ENCODE measurements at places on chromosomes 11 and 22. TPM values are rescaled to one million over a fixed set of nuclear protein-coding genes. Genes with fewer than 3 reads are reported as not detected.

DNA sequence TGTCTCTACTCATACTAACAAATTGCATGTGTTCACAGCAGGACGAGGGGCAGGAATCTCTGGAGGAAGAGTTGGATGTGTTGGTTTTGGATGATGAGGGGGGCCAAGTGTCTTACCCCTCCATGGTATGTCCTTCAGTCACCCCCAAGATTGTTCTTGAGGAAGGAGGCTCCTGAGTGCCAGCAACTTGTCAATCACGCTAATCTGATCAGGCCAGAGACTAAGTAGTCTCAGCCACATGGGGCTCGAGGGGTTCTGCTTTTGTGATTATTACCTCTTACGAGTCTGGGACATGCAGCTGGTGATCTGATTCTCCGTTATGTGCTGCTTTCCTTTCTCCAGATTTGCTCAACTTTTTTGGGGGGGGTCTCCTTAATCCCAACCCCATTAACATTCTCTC lies 54.3 kb downstream of the CTNND1 start:
- no peak overlapping the region for H3K27ac ChIP-seq
- H3K4me3 ChIP-seq = no peak overlapping the region
- no peak for DNase-seq
- H3K27me3 ChIP-seq = no peaks in the 10 kb centered on the region

- DNase-seq = no peak
- no peaks in the 10 kb centered on the region for H3K36me3 ChIP-seq
- peaks cover 26% of the 10 kb centered on the region for H3K27me3 ChIP-seq
- H3K27ac ChIP-seq = no peak overlapping the region
- H3K4me3 ChIP-seq = no peak overlapping the region
- no peaks in the 10 kb centered on the region for H3K4me1 ChIP-seq
These were observed 189.0 kb upstream of the BLID start for GRCh38 chr11:122304973-122305372.

DNA sequence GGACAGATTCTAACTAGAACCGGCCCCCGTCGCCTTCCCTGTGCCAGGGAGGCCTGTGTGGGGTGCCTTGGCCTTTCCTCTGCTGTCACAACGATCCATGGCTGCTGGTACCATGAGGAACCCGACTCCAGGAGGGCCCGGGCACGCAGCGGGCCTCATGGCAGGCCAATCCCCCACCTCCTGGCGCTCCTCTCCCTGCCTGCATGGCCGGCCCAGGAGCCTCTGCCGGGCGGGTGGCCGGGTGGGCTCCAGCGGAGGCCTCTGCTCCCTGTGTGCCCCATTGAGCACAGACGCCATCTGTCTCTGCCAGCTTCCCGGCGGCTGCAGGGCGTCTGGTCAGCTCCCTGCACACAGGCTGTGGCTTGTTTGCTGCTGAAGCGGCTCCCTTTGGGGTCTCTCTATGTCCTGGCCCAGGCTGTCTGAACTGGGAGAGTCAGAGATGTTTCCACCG lies 86.5 kb downstream of the MYEOV start:
- no peak for DNase-seq
- no peak overlapping the region for H3K27ac ChIP-seq
- H3K36me3 ChIP-seq = no peaks in the 10 kb centered on the region
- no peaks in the 10 kb centered on the region for H3K27me3 ChIP-seq
- no peak overlapping the region for H3K4me3 ChIP-seq

- no peak overlapping the region for H3K27ac ChIP-seq
- H3K4me1 ChIP-seq = no peaks in the 10 kb centered on the region
- no peak overlapping the region for H3K4me3 ChIP-seq
- H3K27me3 ChIP-seq = no peaks in the 10 kb centered on the region
These were observed 52.1 kb downstream of the GRAMD1B start for GRCh38 chr11:123482218-123482617.

DNA sequence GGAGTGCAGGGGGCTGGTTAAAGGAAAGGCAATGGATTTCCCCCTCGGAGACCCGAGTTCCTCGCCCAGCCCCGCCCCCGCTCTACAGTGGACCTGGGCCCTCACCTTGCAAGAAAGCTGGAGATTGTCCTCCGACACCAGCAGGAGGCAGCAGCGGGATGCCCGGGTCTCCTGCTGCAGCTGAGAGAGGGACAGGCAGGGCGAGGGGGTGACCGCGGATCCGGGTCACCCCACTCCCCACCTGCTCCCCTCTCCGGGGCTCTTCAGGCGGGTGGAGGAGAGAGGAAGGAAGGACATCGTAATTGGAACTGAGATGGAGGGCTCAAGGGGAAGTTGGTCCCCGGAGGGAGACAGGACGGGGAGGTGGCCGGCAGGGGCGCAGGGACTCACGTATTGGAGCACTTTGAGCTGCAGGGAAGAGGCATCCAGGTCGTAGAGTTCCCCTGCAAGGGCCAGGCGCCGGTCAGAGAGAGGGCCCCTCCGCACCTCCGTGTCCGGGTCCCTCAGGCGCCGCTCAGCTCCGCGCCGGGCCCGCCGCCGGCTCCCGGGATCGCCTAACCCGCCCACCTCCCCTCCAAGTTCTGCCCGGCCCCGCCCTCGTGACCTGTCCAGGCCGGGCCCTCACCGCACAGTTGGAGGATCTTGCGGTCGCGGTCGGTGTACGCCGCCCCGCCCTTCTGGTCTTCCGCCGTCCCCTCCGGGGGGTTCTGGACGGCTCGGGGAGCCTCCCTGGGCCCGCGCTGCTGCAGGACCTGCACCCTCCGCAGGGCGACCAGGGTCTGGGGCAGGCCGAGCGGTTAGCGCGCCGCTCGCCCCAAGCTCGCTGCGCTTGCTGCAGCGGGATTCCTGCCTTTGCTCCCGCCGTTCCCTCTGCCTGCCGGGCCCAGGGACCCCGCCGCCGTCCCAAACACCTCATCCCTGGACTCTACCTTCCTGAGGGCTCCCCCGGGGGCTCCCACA lies 84.1 kb downstream of the PDE2A start:
- peaks cover 98% of the 10 kb centered on the region for H3K27me3 ChIP-seq
- no peaks in the 10 kb centered on the region for H3K36me3 ChIP-seq

DNA sequence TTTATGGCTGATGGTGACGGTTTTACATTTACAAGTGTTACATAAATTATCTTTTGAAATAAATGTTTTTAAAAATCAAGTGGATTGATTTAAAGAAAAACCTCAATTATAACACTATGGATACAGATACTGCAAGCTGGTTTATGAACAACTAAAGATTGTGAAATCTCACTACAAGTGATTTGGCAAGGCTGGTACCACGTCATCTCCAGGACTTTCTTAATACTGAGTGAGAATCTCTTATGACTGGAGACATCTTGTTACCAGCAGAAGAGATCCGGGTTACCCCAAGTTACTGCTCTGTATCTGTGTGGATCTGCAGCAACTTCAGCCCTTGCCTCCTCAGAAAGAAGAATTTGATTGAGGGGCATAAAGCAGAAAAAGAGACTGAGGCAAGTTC lies 452.9 kb downstream of the MN1 start:
- no peaks in the 10 kb centered on the region for H3K36me3 ChIP-seq
- no peak for DNase-seq
- H3K27ac ChIP-seq = no peak overlapping the region

DNA sequence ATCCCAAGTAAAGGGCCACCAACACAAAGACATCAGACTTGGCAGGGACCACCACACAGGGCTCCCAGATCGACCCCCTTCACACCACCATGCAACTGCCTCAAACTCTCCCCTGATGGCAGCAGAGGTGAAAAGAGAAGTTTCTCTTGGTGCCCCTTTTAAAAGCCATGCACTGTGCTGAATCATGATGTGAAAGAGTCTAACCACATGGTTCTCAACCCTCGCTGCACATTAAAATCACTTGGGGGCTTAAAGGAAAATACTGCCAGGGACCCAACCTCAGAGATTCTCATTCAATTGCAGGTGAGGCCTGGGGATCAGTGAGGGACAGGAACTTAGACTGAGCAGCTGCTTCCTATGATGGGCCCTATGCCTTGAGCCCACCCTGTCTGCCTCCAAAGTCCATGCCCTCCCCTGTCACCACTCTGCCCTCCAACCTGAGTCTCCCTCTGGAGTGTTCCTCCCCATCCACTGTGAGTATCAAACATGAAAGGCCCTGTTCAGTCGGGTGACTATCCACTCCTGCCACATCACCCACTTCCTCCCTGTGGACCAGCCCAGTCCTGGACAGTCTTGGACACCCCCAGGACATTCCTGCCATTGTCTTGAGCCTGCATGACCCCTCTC lies 40.8 kb downstream of the PLEKHA7 start:
- peaks cover 32% of the 10 kb centered on the region for H3K4me1 ChIP-seq
- no peaks in the 10 kb centered on the region for H3K36me3 ChIP-seq
- H3K27me3 ChIP-seq = no peaks in the 10 kb centered on the region
- H3K27ac ChIP-seq = no peak overlapping the region

DNA sequence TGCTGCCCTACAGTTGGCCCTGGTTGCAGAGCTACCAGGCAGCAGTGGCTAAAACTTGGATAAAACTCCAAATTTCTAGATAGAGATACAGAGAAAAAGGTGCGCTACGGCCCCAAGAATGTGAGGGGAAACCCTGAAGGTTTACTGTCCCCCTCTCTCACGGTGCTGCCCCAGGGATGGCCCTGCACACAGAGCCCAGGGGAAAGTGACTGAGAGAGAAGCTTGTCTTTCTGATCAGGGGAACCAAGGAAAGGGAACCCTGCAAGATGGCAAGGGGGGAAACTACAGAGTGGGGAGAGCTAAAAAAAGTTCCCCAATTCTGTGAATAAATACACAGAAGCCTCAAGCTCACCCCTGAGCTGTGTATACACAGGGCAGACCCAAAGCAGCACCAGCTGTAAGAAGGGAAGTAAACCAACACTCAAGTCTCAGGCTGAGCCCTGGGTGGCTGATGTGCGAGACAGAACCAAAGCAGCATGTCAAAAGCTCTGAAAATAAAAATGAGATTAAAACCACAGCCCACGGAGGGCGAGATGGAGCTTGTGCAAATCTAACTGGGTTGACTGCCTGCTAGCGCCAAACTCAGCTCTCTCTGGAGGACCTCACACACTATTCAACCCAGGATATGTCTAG lies 22.1 kb downstream of the GNB1L start:
- no peak overlapping the region for H3K27ac ChIP-seq
- H3K27me3 ChIP-seq = no peaks in the 10 kb centered on the region
- H3K4me3 ChIP-seq = no peak overlapping the region
- no peak for DNase-seq
- no peaks in the 10 kb centered on the region for H3K4me1 ChIP-seq
- no peaks in the 10 kb centered on the region for H3K36me3 ChIP-seq

DNA sequence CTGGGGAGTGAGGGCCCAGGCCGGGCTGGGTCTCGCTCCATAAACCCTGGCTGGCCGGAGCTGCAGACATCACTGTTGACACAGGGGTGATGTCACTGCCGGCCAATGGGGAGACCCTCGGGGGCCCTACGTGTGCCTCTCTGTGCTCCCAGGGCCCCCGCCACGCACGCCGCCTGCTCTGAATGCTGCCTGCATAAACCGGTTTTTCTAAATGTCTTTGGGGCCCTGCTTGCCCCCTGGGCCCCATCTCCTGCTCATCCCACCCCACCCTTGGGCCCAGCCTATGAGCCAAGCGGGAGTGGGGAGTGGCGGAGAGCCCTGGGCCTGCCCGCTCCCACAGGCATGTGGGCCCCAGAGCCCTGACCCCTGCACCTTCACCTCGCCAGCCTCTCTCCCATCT lies 7.7 kb downstream of the H19 start:
- H3K27ac ChIP-seq = no peak overlapping the region
- no peaks in the 10 kb centered on the region for H3K36me3 ChIP-seq
- no peak overlapping the region for H3K4me3 ChIP-seq
- H3K27me3 ChIP-seq = no peaks in the 10 kb centered on the region
- no peaks in the 10 kb centered on the region for H3K4me1 ChIP-seq

GRCh38 chr22:21564411-21564810 lies 3.1 kb upstream of the UBE2L3 start:
- no peak overlapping the region for H3K4me3 ChIP-seq
- peaks cover 12% of the 10 kb centered on the region for H3K4me1 ChIP-seq
- no peaks in the 10 kb centered on the region for H3K36me3 ChIP-seq
- no peaks in the 10 kb centered on the region for H3K27me3 ChIP-seq
- no peak overlapping the region for H3K27ac ChIP-seq
- DNase-seq = no peak

DNA sequence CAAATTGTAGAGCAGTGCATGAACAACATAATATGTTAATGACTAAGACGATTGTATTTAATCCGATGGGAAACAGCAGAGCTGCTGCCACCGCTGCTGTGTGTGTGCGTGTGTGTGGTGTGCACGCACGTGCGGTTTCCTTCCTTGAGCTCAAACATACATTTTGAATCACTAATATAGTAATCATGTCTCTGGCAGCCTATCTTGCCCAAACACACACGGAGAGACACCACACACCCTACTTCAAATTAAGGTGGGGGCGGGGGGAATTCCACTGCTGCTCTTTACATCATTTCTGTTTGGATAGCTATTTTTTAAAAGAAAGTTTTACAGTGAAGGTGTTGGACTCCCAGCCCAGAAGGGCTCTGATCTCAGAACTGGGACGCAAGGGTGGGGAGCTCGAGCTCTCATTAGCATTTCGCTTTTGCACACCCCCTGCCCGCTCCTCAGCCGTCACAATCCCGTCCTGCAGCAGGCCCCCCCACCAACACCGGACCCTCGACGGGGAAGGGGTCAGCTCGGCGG lies 651 bp upstream of the FAM83F start:
- H3K4me3 ChIP-seq = peak overlapping the region; percentile 12
- peaks cover 19% of the 10 kb centered on the region for H3K4me1 ChIP-seq
- no peak overlapping the region for H3K27ac ChIP-seq
- H3K27me3 ChIP-seq = peaks cover 84% of the 10 kb centered on the region

The HEPN1 gene
- not detected for total RNA-seq

The WBP2NL gene
- total RNA-seq = not detected

The MOGAT2 gene
- total RNA-seq = not detected

The OR52K1 gene
- not detected for total RNA-seq

The PIK3C2A gene
- 104 TPM for total RNA-seq

The TRIM68 gene
- 10.5 TPM for total RNA-seq

The TMPRSS4 gene
- not detected for total RNA-seq
